ENCODE measurements at places on chromosomes 16 and 17.

DNA sequence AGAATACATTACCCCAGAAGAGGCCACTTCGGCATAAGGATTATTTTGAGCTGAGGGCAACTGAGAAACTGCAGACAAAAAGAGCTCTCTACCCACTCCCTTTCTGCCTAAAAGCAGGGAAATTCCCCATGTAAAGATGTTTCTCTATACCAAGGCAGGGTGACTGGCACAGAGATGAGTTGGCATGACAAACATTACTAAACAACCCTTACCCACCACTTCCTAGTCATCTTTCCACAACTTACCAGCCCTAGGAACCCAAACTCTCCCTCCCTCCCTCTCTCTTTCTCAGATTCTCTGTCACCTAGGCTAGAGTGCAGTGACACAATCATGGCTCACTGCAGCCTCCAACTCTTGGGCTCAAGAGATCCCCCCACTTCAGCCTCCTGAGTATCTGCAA is 68.6 kb downstream of the EMP2 start:
- no peak for DNase-seq

DNA sequence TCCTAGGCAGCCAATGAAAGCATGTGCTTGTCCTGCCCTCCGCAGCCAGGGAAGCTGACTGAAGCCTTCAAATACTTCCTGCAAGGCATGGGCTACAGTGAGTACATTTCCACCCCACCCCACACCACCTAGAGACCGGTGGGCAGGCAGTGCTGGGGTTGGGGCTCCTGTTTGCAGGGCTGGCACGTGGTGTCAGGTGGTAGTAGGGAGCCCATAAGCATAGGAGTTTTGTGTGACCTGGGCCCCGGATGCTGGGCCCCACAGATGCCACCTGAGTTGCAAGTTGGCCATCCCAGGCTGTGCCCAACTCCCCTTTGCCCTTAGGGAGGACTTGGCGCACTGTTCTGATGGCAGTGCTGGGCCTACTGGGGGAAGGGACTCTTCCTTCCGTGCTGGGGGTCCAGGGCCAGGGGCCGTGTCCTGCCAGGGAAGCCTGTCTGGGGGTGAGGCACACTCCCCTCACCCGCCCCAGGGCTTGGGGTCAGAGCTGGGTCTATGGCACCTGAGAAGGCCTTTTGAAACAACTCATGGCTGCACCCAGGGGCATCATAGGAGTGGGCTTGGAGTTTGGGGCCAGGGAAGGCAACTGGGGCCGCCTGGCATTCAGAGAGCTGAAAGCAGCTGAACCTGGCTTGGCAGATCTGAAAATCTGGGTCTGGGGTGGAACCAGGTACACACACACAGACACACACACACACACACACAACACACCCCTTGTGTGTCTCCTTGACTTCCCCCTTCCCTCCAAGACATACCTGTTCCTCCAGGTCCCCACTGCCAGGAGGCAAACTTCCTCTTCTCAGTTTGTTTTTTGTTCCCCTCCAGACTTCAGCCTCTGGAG is 5.8 kb upstream of the SETD6 start:
- DNase-seq = no peak

- no peak for DNase-seq
Observed at GRCh38 chr17:58564971-58565370, 50.5 kb upstream of the MTMR4 start.

DNA sequence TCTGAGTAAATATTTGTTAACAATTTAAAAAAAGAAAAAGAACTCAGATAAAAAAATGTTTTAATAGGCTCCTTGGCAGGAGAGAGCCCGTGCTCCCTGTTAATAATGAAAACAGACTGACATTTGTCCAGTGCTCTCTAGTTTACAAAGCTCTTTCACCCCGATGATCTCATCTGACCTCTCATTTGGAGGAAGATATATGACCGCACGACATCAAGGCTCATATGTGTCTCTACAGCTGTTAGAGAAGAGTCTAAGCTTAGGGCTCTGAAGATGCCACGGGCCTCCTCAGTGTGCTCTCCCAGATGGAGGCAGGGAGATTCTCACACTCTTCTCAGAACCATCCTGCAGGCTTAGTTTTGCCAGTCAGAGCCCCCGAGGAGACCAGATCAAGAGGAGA is 280.8 kb upstream of the IRX5 start:
- no peak for DNase-seq

DNA sequence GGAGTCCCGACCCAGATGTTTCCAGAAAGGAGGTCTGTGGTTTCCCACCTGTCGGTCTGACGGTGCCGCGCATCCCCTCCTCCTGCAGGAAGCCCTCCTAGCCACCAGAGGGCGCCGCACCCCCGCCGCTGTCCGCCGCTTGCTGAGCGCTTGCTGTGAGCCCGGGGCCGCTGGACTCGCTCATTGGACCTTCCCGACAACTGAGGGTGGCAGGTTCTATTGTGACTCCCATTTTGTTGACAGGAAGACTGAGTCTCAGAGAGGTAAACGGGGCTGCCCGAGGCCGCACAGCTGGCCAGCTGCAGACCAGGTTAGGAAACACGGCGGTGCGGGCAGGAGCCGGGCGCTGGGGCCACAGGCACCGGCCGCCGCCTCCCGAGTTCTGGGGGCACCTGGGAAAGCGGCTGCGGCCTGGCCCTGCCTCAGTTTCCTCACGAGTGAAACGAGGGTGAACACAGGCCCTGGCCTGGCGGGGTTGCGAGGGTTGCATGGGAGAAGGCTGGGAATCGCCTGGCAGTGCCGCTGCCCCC is 191.1 kb upstream of the CIBAR2 start:
- peak; percentile 89 for DNase-seq

DNA sequence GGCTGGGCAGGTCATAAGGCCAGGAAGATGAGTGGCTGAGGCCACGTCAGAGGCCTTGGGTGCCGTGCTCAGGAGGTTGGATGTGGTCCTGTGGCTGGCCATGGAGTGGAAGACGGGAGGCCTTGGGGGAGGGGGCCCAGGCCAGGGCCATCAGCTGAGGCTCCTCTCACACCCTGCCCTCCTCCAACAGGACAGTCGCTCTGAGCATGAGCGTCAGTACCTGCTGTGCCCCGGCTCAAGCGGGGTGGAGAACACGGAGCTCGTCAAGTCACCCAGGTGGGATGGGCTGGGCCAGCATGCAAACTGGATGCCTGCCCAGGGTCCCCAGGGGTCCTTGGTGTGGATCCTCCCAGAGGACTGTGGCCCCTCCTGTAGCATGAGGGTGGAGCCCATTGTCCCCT is 19.2 kb downstream of the POLR3E start:
- DNase-seq = no peak

DNA sequence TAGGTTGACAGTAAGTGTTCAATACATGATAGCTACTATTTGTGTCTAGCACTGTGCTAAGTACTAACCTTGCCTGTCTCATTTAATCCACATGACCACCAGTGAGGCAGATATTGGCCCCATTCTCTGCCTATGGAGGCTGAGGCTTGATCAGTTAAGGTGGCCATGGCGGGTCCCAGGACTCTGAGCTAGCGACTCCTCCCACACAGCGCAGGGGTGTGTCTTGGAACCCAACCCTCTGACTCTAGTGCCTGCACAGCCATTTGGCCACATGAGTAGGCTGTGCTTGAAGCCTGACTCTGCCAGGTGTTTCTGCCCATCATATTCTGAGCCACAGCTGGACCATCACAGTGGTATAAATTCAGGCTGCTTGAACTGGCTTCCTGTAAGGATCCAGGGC is 6.4 kb downstream of the NHERF1 start:
- DNase-seq = no peak

- DNase-seq = no peak
Observed at GRCh38 chr16:83470416-83470815, 337.4 kb upstream of the HSBP1 start.

- no peak for DNase-seq
Observed at GRCh38 chr17:35448899-35449227, 297 bp upstream of the SLFN13 start.

- DNase-seq = no peak
Observed at GRCh38 chr16:49696414-49697101, 159.4 kb downstream of the ZNF423 start.

GRCh38 chr17:77476931-77477805 is 336.4 kb downstream of the SEC14L1 start:
- DNase-seq = no peak

DNA sequence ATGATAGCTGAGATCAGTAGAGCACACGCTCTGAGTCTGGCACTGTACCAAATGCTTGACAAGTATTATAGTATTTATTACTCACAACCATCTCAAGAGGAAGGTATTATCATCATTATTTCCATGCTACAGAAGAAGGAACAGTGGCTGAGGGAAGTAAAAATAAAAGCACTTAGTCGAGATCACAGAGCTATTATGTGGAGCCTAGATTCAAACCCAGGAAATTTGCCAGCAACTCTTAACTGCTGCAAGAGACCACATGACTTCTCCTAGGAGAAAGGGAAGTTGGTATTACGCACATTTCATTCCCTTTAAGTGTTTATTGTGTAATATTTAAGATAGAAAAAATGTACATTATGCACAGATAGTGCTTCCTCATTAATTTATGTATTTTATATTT is 1.0 kb upstream of the RHOT1 start:
- DNase-seq = no peak

- DNase-seq = no peak
Observed at GRCh38 chr17:34312080-34312479, 7.2 kb upstream of the CCL8 start.

GRCh38 chr17:9648521-9649110 is 3.3 kb downstream of the USP43 start:
- no peak for DNase-seq

GRCh38 chr17:48626245-48627117 is at the start of gene HOXB9:
Gene HOXB9 (minus strand): TSS chr17:48626358. CDS start chr17:48626269, 89 bp downstream.
- peak; percentile 62 for DNase-seq
